ENCODE measurements at places on chromosomes 3 and 15.

- no peak for DNase-seq
These were observed 1.3 kb downstream of the ELL3 start for GRCh38 chr15:43775411-43775965.

DNA sequence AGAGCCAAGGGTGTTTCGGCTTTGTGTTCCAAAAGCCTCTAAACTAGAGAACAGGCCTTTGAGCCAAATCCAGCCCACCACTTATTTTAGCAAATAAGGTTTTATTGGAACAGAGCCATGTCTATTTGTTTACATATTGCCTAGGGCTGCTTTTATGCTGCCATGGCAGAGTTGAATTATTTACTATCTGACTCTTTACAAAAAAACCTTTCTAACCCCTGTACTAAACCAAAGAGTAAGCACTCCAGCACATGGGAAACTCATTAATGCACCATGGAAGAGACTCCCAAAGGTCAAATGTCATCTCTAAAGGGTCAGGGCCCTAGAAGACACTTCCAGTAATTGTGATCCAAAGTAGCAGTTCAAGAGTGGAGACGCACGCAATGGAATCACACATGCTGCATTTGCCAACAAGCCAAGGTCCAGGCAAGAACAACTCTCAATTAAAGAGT is 22.3 kb downstream of the OSBPL10 start:
- DNase-seq: no peak

- no peak for DNase-seq
These were observed 49.3 kb downstream of the HHLA2 start for GRCh38 chr3:108345492-108346205.

DNA sequence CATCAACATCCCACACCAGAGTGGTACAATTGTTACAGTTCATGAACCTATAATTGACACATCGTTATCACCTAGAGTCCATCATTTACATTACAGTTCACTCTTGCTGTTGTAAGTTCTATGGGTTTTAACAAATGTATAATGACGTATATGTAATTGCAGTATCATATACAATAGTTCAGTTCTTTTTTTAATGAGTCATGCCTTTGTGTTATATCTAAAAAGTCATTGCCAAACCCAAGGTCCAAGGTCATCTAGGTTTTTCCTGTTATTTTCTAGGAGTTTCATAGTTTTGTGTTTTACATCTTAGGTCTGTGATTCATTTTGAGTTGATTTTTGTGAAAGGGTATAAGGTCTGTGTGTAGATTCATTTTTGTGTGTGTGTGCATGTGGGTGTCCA is 160.9 kb upstream of the GALNT15 start:
- DNase-seq: no peak

- DNase-seq: no peak
These were observed 1.0 kb downstream of the RASL12 start for GRCh38 chr15:65066635-65067316.
